ENCODE measurements at places on chromosomes 7 and 10.

GRCh38 chr10:30034433-30035137 is 24.8 kb downstream of the JCAD start:
- DNase-seq: no peak

DNA sequence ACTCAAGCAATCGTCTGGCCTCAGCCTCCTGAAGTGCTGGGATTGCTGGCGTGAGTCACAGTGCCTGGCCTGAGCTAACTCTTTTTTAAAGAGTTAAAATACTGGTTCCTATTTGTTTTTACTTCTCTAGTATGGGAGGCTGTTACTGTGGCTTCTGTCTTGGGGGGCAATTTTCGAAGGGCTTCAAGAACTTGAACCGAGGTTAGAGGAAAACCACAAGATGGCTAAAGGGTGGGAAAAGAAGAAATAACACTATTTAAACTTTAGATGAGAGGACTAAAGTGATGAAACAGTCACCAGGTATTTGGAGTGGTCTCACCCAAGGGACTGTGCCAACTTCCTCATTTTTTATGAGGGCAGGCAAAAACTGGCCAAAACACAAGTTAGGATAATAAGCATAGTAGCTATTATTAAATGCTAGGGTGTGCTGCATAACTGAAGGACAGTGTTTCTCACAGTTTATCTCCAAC is 17.8 kb downstream of the MET start:
- no peak for DNase-seq

DNA sequence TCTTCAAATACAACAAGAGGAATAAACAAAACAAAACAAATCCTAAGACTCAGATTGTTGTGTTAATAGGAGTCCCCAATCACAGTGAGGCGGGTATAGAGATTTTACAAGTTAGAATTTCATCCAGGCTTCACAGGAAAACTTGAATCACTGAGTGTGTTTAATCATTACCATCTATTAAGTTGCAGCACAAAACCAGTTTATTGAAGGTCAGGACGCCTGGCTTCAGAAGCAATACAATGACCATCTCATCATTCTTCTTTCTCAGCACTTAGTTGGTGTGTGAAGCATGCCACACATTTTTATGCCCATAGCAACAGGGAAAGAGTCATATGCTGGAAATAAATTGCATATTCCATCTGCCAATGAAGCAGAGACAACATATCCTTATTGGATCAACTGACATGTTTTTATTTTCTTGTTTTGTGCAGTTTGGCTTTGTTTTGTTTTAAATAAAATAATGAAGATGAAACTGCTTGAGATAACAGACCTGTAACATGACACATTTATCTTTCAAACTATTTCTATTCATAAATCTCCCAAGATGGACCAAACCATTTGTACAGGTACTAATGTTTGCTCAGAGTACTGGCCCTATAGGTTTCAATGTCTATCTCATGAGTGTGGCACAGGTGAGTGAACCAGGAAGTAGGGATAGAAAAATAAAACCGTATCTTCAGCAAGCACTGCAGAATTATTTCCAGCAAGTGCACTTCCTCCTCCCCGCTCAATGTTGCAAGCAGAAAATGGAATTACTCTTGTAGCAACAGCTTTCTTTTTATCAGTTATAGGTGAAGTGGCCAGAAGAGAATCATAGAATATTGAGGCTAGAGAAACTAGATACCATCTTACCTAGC is 40.4 kb downstream of the TAC1 start:
- DNase-seq: no peak

DNA sequence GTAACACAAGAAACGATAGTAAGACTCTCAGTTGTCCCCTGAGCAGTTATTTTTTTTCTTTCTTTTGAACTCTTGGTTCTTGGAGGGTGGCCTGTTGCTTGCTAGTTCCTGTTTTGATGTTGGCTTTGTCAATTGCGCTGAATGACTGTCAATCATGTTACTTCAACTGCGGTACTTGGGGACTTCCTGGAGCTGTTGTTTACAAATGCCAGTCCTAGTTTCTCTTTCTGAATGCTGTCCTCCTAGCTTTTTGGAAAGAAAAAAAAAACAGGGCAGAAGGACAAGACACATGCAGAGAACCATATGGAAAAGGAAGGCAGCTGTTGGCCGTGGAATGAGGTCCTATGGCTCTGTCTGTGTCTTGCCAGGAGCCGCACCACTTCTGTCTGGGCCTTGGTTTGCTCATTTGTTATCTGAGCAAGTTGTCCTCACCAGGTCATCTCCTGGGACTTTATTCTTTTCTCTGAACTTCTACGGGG is 7.0 kb upstream of the PDCD4 start:
- DNase-seq: peak; percentile 87

DNA sequence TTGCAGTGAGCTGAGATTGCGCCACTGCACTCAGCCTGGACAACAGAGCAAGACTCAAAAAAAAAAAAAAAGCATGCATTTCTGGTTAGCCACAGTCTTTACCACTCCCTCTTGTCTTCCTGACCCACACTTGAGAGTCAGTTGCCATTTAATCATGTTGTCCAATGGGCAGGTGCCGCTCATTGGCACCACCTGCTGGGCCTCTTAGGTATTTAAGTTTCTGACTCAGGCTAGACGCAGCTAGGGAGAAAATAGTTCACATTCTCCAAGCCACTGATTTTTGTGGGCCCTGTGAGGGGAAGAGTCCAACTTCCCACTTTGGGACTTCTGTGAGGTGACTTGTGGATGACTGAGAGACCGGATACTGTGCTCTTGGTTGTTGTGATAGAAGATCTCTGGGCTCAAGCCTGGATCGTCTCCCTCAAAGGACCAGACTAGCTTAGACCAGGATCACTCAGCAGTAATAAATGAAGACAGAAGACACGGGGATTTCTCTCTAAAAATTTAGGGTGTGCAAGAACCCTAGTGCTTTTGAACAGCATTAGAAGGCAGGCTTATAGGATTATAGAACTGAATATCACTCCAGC is 26.8 kb upstream of the SORCS3 start:
- DNase-seq: no peak

DNA sequence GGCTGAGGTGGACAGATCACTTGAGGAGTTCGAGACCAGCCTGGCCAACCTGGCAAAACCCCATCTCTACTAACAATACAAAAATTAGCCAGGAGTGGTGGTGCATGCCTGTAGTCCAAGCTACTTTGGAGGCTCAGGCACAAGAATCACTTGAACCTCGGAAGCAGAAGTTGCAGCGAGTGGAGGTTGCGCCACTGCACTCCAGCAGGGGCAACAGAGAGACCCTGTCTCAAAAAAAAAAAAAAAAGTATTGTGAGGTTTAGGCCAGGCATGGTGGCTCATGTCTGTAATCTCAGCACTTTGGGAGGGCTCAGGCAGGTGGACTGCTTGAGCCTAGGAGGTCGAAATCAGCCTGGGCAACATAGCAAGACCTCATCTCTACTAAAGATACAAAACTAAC is 16.0 kb downstream of the TET1 start:
- DNase-seq: no peak
